ENCODE measurements at places on chromosomes 13 and 19.

- DNase-seq: no peak
These were observed 9.0 kb downstream of the CIB3 start for GRCh38 chr19:16164222-16164890.

DNA sequence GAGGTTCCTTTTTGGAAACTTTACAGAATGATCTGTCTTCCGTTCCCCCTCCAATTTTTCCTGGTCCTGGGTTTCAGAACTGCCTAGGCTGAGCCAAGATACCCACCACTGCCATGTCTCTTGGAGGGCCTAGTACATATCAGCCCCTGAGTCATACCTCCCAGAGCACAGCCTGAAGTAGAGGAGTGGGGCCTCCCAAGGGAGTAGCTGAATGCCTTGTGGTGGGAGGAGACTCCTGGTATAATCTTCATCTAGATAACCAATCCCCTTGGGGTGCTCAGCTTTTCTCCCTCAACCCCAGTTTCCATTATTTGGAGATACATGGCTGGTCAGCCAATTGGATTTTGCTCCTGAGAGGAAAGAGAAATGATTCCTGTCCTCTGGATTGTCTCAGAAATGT, 30.3 kb downstream of the ZNF763 start:
- DNase-seq: no peak

GRCh38 chr13:26837997-26838396, 77.4 kb upstream of the GPR12 start:
- DNase-seq: no peak

- DNase-seq: no peak
These were observed 717 bp downstream of the EEF2 start for GRCh38 chr19:3984584-3984907.

GRCh38 chr13:112904436-112904960, 64.5 kb upstream of the MCF2L start:
- DNase-seq: no peak

DNA sequence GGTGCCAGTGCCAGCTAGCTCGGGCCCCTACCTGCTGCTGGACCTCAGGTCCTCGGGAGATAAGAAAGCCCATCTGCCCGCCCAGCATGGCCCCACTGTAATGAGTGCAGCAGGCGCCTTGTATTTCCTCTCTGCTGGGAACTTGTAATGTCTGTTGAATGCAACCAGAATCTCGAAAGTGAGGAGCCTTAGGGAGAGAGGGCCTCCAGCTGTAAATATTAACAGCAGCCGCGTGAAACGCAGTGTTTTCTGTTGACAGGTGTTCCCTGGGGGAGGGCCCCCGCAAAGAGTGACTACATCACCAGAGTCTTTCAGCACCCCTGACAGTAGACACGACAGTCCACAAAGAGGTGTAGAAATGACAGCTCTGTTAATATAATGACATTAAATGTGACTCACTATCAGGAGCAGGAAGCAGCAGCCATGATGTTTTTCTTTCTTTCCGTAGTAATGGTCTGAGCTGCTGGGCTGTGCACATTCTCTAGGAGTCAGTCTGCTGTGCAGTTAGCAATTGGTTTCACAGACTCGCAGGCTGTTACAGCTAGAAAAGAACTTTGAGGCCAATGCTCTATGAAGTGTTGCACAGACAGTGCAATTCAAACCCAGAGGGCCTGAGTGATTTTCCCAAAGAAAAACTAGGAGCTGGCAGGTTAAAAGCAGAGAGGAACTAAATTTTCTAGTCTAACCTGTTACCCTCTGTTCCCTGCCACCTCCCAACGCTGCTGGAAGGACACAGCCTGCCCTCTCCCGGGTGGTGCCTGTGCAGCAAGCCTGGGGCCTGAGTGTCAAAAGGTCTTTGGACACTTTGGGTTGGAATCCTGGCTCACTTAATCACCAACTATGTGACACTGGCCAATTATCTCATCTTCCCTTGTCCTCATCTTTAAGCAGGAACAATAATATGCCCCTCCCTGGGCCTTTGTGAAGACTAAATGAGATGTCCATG, 58.6 kb upstream of the WASF3 start:
- no peak for DNase-seq

DNA sequence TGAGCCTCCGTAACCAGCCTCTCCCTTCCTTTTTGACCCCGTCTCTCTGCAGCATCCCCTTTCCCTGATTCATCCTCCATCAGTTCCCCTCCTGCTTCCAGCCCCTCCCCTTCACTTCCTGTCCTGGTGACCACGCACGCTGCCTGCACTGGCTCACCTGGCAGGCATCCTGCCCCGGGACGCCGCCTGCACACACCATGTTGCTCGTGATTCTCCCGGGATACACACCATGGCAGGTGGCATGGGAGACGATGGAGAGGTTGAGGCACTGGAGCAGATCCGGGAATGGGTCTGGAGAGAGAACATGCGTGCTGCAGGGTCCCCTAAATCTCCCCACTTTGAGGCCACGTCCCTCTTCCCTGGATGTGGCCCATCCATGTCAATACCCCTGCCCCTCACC, 4.2 kb downstream of the KLK12 start:
- no peak for DNase-seq

- no peak for DNase-seq
These were observed 5.1 kb upstream of the DIRAS1 start for GRCh38 chr19:2726160-2726855.

DNA sequence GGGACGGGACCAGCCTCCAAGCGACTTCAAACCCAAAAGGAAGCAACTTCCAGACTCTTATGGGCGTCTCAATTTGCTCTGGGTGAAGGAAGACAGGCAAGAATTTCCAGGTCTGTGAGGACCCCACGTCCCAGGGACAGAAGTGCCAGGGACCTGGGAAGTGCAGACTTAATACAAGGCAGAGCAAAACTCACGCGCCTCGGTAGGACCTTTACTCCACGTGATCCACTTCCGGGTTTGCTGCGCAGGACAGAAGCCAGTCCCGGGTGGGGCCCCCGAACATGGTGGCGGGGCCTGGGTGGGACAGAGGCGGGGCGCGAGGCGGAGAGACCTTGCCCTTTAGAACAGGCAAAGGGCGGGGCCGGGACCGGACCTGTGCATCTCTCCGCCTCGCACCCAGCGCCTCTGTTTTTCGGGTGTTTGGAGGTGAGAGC, 9.3 kb downstream of the ZNF611 start:
- DNase-seq: no peak

- no peak for DNase-seq
These were observed 38.3 kb upstream of the SPRY2 start for GRCh38 chr13:80379245-80379644.

- DNase-seq: no peak
These were observed 38.9 kb upstream of the ZNF835 start for GRCh38 chr19:56710437-56710836.

- DNase-seq: no peak
These were observed 340.6 kb downstream of the KCNRG start for GRCh38 chr13:50355797-50356196.

GRCh38 chr19:38298821-38299680, 5.0 kb upstream of the C19orf33 start:
- DNase-seq: no peak

GRCh38 chr13:113815151-113816058, 48.5 kb downstream of the GAS6 start:
- DNase-seq: no peak

DNA sequence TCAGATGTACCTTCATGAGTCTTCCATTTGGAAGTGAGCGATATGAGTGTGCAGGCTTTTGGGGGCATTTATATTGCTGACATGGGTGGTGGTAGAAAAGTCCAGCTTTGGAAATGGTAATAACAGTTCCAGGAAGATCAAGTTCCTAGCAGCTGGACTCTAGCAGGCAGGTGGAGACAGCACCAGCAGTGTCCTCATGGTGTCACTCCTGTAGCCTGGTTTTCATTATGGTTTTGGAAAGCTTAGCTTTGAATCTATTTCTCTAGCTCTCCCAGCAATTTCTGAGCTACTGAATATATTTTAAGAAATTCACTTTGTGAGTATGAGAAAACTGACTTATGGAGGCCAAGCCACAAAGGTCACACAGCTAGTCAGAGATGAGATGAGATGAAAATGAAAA, 523.2 kb upstream of the HTR2A start:
- DNase-seq: no peak

DNA sequence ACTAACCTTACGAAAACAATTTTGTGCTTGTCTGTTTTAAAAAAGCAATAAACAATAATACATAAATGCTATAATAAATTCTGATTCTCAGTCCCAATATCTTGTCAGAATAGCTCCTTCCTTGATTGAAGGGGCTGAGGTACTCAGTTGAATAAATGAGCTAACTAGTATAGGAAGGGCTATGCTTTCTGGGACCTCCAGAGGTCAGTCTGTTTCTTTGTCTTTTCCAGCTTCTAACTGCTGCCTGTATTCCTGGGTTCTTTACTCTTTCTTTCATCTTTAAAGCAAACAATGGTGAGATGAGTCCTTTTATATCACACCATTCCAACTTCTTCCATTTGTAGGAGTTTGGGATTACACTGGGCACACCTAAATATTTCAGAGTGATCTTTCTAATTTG, 1297.0 kb upstream of the ATXN8OS start:
- no peak for DNase-seq

GRCh38 chr19:44745341-44745831, 3.1 kb upstream of the BCL3 start:
- no peak for DNase-seq

- DNase-seq: no peak
These were observed 63.9 kb downstream of the STK24 start for GRCh38 chr13:98512774-98513665.

DNA sequence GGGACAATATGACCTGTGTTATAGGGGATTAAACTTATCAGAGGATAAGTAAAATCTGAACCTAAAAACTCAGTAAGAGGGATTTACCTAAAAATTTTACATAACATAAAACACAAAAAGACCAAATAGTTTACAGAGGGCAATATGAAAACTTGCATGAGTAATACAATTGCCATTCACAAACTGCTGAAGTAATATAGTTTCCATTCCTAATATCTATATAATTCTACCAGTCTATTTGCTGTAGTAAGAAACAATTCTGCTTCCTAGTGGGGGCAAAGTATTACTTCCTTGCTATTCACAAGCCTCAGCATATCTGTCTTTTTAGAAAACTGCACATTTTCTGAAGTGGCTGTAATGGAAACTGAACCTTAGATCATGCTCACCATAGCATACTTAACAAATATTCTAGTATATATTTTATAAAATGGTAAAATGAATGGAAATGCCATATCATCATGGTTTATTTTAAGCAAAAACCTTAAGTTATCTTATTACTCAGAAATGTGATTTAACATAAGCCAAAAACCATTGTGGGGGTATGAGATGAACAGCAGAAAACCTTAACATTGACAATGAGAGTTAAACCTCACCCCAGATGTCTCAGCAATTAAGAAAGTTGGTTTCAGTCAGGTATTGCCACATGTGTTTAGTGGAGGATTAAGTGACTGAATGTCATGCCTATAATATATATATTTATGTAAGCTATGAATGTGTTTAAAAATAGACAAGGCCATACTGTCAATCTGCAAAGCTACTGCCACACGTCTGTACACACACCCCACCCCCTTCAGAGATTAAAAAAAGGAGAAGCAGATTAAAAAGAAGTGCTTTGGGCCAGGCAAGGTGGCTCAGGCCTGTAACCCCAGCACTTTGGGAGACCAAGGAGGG, 136.8 kb downstream of the MIPEP start:
- DNase-seq: no peak

- no peak for DNase-seq
These were observed 1.4 kb downstream of the SPRY2 start for GRCh38 chr13:80339563-80339911.

DNA sequence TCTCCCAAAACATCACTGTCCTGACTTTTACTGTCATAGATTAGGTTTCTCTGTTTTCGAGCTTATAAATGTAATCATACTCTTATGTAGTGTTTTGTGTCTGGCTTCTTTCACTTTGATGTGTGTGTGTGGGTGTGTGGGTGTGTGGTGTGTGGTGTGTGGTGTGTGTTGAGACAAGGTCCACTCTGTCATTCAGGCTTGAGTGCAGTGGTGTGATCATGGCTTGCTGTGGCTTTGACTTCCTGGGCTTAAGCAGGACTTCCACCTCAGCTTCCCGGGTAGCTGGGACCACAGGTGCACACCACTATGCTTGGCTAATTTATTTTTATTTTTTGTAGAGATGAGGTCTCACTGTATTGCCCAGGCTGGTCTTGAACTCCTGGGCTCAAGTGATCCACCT, 59.6 kb downstream of the PDS5B start:
- no peak for DNase-seq

- DNase-seq: no peak
These were observed 413.7 kb downstream of the DCT start for GRCh38 chr13:94065741-94066140.

DNA sequence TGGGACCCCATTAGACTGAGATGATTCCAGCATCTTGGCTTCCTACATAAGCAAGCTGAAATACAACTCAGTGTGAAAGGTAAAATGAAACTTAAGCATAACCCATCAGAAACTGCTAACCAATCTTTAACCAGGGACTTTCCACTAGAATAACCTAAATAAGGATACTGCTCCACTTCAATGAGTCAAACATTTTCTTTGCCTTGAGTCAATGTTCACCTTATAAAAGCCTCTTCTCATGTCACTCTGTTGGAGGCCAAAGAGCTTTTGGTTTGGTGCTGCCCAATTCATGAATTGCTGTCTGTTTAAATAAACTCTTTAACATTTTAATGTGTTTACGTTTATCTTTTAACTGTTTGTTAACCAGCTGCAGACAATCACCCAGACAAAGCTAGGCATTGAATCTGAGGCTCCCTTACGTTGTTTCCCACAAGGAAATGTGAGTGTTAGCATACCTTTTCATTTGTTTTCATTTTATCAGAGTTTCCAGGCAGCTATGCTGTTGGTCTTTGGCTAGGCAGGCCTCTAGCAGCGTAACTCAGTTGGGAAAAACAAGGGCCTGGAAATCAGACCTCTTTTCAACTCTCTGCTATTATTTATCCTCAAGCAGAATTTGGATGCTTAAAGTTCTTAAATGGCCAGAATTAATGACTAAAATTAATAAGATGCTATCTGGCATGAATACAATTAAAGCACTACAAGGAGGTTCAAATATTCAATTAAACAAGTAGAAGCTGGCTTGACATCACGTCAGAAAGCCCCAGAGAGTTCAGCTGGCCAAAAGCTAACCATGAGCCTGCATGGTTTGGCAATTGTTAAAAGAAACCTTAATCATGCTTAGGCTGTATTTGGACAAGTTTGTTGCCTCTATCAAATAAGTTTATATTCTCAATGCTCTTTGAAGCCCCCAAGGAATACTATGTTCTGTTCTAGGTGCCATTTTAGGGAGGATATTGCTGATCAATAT, 200.2 kb downstream of the DCLK1 start:
- DNase-seq: no peak

- no peak for DNase-seq
These were observed at the start of gene BCAM for GRCh38 chr19:44808463-44809371. BCAM (plus strand) TSS chr19:44809103; CDS start chr19:44809125, 22 bp downstream.

DNA sequence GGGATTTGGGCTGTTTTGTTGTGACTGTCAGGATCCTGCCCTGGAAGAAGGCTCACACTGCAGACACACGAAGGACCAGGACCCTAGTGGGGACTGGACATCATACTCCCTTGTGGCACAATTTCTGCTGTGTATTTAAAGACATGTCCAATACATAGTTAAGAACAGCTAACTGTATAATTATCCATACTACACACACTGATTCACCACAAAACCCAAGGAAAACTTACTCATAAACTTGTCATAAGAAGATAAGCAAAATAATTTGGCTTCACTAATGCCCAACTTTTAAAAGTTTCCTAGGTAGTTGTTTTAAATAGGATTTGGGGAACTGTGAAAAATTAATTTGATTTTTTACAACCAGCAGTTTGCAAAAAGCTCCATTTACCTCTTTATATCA, 46.1 kb downstream of the LATS2 start:
- DNase-seq: no peak
